Stimulated activated naive CD4-positive, alpha-beta T cell treated with Interleukin-2 at 50 U/mL for 16 hours (primary cell): ENCODE measurements at places on chromosomes 7 and 10.

GRCh38 chr7:10803720-10804119 is 170.0 kb upstream of the PHF14 start:
- DNase-seq = no peak

GRCh38 chr7:95675016-95675415 is 78.7 kb upstream of the PDK4 start:
- no peak for DNase-seq

GRCh38 chr10:11218395-11218794 is 200.7 kb downstream of the CELF2 start:
- DNase-seq = peak; percentile 44

DNA sequence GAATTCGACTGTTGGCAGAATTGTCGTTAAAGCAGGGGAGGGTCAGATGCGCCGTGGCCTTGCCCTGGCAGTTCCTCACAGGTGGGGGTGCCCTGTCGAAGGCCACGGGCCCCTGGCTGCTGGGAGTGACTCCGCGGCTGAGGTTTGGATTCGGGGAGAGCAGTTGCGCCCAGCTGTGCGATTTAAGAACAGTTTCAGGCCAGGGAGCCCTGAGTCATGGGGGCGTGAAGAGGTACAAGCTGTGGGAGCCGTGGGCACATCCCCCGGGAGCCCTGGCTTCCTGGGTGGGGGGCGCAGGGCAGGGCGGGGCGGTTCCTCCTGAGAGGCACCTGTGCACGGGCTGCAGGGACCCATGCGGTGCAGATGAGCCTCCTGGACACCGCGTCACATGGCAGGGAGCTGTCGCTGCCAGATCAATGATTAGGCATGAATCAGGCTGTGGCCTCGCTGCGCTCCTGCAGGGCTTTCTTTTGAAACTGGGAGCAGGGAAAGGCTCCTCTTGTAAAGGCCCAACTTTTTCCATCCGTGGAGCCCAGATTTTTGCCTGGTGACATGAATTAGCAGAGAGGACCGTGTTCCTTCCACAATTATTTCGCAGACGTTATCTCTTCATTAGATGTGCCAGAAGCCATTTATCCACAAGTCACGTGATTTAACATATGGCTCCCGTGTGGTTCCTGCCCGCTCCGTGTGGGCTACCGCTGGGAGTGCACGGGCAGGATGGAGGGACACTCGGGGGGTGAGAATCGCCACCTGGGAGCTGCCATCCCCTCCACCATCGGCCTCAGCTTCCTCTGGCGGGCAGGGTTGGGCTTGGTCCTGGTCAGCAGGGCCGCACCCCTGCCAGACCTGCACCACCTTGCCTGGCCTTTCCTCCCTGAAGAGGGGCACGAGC is 918 bp downstream of the PWWP2B start:
- DNase-seq = peak; percentile 29
